ENCODE measurements at places on chromosomes 4 and X.

DNA sequence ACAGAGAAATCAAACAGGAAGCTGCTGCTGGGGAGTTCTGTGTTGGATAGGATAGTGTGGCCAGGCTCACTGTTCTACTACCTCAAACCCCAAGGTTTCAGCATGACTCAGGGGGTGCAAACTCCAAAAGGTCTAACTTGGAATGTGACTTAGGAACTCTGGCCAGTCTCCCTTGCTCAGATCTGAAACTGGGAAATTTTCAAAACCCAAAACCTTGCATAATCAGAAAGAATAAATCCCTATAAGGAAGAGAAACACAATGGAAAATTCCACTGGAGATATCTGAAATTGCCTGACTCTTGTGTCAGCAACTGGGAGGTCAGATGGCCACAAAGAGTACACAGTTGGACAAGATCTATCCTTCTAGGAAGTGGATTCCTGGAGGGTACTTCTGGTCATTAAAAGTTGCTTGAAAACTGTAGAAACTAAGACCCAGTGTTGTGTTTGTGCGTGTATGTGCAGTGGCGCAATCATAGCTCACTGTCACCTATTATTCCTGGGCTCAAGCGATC is 58.0 kb downstream of the PPEF2 start:
- no peak for DNase-seq

DNA sequence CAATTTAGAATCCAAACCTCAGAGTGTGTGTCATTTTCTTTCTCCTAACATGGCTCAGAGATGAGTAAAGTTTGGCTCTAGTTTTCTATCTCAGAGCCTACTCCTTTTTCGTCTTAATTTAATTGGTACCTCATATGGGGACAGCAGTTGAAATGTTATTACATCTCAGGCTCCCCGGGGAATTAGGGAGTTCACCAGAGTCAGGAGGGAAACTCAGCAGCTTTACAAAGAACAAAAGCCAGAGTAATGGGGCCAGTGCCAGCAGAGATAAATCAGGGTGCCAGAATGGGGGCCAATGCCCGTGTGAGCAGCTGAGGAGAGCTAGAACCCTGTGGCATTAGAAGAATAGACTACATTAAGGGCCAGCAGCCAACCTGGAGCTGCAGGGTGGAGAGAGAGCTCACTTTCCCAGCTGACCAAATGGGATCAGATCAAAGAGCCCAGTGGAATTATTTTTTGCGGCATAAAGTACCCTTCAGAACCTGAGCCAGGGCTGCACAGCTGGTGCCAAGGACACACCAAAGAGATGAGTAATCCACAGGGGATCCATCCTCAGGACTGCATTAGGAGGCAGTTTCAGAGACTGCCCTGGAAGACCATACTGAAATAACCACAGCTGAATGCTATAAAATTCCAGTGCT is 207.1 kb upstream of the DKK2 start:
- no peak for DNase-seq

DNA sequence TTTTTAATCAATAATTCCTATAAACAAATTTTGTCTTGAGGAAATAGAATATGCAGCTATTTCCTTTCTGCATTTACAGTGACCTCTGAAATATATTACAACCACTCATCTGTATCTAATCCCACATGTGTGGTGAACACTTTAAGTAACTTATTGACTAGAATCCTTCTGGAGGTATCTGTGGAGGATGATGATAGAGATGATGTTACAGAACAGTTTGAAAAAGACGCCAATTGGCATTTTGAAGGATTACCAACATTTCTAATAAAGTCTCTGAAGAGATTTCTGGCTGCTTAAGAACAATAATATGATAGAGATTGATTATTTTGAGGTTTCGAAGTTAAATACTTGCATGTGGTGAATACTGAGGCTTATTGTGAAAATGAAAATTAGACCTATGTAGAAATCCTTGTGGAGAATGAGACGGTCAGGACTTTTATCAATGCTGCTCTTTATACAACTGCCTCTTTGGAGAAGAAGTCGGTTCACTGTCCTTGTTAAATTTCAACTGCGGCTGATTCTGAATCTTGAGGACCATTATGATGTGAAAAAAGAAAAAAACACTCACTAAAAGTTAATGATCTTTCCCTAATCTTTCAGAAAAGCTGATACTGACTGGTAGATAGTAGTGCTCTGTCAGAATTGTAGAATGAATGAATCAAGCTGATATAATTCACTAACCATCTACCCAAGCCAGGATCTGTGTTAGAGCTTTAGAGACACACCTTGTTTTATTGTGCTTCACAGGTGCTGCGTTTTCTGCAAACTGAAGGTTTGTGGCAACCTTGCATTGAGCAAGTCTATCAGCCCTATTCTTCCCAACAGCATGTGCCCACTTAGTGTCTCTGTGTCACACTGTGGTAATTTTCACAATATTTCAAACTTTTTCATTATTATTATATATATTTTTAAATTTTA is 204.7 kb downstream of the SPRY1 start:
- DNase-seq, result no peak

DNA sequence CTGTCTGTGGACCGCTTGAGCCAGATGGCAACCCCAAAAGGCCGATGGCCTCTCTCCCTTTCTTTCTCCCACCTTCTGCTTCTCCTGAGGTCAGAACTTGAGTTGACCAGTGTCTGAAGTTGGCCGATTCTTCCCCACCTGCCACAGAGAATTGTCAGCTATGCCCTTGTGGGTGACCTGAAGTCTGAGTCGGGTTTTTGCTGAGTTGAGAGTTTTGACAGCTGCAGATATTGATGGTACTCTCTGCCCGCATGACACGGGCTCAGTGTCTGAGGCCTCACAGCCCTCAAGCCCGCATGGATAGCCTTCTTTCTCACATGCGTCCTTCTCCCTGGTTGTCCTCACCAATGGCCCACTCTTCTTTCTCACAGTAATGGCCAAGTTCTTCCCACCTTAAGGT is 111.0 kb downstream of the EFNB1 start:
- peak; percentile 7 for DNase-seq

DNA sequence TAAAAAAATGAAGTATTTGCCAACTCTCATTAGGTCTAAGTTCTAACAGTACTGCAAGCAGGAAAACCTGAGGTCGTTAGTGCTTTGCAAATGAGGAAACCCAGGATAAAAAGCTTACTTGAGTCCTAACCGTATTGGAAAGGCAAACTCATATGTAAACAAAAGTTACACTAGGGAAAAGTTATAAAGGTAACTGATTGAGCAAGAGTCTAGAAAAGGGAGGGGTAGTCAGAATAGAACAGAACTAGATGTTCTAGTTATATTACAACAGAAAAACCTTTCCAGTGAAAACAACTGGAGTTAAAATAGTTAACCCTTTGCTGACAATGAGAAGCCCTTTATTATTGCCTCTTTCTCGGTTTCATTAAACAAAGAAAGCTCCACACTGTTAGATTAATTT is 66.4 kb upstream of the MAOA start:
- no peak for DNase-seq

DNA sequence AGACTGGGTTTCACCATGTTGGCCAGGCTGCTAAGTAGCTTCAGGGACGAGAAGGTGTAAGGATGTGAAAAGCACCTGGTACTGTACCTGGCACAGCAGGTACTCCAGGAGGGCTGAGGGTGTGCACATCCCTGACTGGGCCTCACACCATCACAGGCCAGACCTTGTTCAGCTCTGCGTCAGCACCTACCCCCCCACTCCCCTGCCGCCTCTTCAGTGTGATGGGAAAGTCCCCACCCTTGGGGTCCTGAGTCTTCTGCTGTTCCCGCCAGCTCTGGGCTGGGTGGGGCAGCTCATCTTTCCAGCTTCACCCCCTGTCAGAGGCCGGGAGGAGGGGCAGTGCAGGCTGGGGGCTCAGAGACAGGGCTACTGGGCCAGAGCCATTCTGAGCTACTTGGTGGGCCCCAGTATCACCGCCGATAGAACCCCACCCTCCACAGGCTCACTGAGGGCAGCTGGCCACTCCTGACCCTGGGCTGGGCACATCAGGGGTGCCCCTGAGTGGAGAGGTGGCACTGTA is 6.7 kb upstream of the SH3BP2 start:
- peak; percentile 85 for DNase-seq

GRCh38 chrX:146241902-146242301 is 424.3 kb downstream of the SLITRK2 start:
- no peak for DNase-seq

- DNase-seq, result no peak
Observed at GRCh38 chr4:182179751-182180150, 63.5 kb upstream of the TENM3 start.

All from activated CD8-positive, alpha-beta memory T cell treated with anti-CD3 and anti-CD28 coated beads for 24 hours (primary cell).